ENCODE measurements at places on chromosomes 1 and 21. TPM values are rescaled to one million over a fixed set of nuclear protein-coding genes. Genes with fewer than 3 reads are reported as not detected.

GRCh38 chr1:3498246-3498930 lies 43.9 kb downstream of the ARHGEF16 start:
- DNase-seq: no peak

DNA sequence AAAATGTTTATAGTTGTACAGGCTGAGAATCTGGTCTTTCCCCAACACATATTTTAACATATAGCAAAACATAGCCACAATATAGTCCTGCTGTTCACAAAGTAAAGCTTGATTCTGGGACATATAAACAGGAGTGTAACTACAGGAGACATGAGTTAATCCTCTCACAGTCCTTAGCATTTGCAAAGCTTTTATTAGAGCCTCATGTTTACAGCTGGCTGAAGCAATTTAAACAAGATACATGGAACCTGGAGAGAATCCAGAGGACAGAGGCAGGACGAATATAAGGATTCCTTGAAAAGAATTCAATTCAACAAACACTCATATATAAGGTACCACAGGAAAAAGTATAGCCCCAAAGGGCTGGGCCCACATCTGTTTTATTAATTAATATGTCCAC lies 163.4 kb downstream of the ADGRL4 start:
- no peak for DNase-seq

DNA sequence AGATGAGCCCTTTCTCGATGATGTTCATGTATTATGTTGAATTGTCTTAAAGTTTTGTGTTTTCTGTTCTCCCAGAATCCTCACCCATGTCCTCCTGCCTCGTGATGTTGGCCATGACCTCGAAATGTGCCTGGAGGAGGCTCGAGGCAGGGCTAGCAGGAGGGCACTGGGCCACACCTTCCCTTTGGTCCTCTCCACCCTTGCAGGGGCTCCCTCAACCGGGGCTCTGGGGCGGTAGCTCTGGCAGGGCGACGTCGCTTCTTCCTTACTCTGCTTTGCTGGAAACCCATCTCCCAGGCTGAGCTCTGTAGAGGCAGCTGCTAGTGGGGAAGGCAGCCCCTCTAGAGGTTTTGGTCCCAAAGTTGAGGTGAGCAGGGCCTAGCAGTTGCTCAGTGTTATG lies 14.3 kb downstream of the TFF3 start:
- no peak for DNase-seq

DNA sequence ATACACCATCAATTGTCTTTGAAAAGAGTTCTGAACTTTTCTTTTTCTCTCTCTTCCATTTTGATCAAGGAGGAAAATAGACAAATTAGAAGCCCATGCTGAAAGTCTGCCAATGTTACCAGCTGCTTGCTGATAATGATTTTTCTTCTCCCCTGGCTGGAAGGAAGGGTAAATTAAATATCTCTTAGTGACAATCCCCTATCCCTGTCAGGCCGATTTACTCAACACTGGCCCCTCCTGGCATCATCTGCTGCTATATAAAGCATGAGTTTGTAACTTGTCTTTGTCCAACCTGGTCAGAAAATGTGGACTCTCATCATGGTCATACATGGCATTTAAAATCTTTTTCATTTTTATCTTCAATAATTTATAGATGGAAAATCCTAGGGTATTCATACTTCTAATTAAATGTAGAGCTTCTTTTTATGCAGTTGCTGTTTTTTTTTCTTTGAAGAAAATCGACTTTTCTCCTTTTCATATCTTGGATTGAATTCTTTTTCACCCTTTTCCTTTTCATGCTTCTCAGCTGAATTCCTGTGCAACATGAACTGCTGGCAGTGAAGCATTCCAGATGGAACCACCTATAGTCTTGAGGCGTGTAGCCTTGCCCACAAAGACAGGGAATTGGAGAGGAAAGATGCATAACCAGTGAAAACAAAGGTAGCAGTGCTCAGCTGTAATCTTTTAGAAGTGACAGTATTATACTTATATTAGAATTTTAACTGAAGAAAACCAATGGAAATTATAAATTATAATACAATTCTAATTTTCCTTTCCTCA lies 214.7 kb upstream of the PTGFR start:
- no peak for DNase-seq

- DNase-seq: no peak
Measured at GRCh38 chr1:8170059-8170835, 144.1 kb upstream of the ERRFI1 start.

GRCh38 chr21:15264084-15264665 lies 199.4 kb upstream of the NRIP1 start:
- no peak for DNase-seq

Gene NHLH1
- under 0.01 TPM for total RNA-seq

Gene TRIM58
- 0.25 TPM for total RNA-seq

Gene LRRC53
- total RNA-seq: not detected

Measured in dermis microvascular lymphatic vessel endothelial cell (primary cell).